Activated CD8-positive, alpha-beta memory T cell treated with anti-CD3 and anti-CD28 coated beads for 1 hour (primary cell): ENCODE measurements at places on chromosomes 4 and X.

DNA sequence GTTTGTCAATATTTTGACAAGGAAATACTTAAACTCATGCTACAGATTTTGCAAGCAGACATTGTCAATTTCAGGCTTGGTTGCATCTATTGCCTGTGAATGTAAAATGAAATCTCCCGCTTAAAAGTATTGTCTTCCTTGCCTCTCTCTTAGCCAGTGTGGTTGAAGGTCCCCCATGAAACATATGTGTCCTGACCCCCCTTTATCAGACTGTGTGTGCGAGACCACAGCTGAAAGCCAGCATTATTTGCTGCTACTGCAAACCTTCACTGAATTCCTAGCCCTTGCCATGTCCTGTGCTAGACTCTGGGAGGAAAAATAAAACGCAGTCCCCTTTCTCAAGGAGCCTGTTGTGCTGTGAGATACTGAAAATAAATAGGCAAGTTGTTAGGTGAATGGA lies 16.6 kb upstream of the CLNK start:
- DNase-seq, result no peak

- DNase-seq, result no peak
Observed at GRCh38 chrX:10902001-10902400, 209.1 kb upstream of the HCCS start.

DNA sequence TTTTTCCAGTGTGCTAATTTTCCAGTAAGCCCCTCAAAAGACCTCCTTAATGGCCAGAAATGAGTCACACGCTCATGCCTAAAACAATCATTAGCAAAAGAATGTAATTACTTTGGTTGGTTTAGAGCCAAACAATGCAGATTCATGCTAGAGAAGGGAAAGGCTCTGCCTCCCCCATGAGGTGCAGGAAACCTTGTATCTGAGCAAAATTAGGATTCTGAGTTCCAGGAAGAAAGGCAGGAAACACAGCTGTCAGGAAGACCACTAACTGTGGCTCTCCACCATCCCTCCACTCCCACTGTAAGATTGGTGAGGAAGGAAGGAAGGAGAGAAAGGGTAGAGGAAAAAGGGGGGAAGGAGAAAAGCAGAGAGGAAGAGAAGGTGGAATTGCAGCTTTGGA lies 104.9 kb upstream of the DHX15 start:
- no peak for DNase-seq

DNA sequence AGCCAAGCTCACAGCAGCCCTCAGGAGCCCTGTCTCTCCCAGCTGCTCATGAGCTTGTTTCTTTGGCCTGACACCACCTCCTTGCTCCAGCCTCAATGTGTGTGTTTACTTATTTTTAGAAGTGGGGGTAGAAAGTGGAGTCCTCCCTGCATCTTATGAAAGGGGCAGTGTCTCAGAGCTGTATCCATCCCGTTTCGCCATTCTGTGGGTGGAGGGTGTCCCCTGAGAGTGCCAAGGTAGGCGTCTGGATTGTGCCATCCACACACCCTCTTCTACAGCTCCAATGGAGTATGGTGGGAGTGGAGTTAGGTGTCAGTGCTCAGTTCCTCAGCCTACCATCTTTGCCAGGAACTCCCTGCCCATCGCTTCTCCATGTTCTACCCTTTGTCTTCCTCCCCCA lies 8.3 kb downstream of the SPON2 start:
- DNase-seq, result no peak

GRCh38 chrX:131826572-131826971 lies 196.5 kb upstream of the STK26 start:
- DNase-seq, result no peak

DNA sequence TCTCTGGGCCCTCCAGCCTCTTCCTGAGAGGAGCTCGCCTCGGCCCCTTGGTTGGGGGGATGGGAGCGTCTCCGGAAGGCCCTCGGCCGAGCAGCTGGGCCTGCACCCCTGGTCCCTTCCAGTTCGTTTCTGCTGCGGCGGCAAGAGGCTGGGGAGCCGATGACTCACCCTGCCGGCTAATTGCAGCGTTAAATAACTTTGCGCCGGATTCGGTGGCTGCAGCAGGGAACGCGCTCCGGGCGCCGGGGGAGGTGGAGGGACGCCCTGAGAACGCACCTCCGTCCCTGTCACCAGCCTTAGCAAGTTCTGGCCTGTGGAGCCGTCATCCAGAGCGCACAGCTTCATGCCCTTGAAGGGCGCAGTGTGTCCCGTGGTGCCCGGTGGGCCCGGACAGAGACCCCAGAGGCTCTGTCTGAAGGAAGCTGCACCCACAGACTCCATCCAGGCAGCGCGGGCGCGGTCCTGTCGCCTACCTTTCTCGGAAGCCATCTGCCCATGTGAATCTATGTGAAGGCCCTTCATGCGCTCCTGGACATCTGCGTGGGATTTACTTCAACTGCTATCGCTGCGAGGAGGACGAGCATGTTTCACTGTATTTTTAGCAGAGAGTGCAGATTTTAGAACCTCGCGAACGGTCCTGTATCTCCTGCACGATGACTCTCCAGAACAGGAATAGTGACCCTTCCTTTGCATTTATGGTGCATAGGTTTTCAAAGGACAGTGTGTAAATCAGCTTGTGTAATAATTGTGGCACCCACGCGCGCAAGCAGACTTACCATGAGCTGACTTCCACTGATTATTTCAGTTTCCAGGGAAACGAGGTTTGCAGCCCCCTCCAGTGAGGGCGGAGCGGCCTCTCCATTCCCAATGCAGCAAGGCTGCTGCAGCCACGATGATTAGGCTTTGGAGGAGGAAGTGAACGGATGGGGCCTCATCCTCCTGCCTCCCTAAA lies 1.7 kb upstream of the TMEM271 start:
- no peak for DNase-seq

- no peak for DNase-seq
Observed at GRCh38 chr4:124282301-124282898, 430.1 kb downstream of the ANKRD50 start.

- DNase-seq, result no peak
Observed at GRCh38 chr4:36123906-36124305, 120.4 kb downstream of the ARAP2 start.

GRCh38 chrX:276581-277201 lies 4.5 kb upstream of the PLCXD1 start:
- DNase-seq, result no peak

DNA sequence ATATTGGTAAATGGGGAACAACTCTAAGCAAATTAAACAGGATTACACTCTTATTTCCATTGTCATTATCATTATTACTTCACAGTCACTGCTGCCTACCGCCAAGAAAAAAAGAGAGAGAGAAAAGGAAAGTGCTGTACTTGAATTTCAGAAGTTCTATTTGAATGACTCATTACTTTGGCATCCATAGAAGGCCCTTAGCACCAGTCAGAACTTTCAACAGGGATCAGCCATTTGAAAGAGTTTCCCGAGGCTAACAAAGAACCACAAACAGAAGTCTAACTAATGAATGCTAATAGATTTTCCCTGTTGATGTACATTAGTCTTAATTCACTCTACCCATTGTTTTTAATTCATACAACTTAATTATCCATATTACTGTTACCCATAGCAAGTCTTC lies 116.3 kb downstream of the SHROOM4 start:
- no peak for DNase-seq

- DNase-seq, result no peak
Observed at GRCh38 chrX:72102760-72103159, 29.0 kb downstream of the RTL5 start.

- DNase-seq, result no peak
Observed at GRCh38 chr4:151624626-151625565, 135.9 kb downstream of the GATB start.

DNA sequence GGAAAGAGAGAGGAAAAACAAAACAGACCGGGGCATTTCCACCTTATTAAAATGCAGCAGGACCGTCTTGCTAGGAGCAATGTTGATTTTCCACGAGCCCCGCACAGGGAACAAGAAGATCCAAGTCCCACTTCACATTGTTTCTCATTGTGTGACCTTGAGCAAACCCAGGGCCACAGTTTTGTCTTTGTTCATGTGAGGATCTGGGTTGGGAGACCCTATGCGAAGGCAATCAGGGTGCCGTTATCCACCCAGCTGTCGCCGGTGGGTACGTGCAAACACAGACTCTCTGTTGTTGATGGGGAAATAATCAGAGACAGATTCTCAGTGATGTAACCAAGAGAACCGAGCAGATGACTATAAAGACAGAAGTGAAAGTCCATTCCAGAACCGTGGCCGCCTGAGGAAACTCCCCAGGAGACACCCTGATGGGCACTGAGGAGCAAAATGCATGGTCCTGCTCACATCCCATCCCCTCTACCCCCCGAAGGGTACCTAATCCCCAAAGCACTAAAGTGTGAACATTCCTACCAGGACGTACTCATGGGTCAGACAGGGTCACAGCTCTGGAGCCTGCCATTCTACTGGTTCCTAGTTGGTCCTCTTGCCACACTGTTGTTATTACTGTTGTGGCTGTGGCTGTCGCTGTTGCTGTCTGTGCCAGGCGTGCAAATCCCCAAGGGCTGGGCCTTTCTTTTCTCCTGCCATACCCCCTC lies 102.7 kb upstream of the RBPJ start:
- no peak for DNase-seq

DNA sequence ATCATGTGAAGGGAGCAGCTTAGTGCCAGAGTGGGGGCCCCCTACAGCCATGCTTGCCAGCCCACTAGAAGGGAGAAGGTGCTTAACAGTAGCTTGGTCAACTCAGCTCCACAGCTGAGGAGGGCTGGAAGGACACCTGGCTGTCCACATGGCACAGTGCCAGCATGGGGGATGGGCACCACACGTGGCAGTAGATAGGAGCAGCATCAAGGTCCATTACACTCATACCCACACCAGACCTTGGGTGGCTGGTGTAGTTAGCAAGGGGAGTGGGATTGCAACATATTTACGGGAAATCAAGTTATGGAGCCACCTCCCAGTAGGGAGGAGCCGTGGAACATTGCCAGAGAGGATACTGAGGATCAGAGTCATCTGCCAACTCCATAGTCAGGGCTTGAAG lies 37.9 kb upstream of the SLC4A4 start:
- no peak for DNase-seq

- DNase-seq, result no peak
Observed at GRCh38 chr4:114137984-114138383, 158.5 kb upstream of the ARSJ start.

- DNase-seq, result no peak
Observed at GRCh38 chrX:30275498-30275897, 28.6 kb downstream of the MAGEB1 start.

GRCh38 chr4:102533904-102534303 lies 32.7 kb downstream of the NFKB1 start:
- DNase-seq, result no peak

- no peak for DNase-seq
Observed at GRCh38 chr4:128107766-128108165, 46.7 kb downstream of the LARP1B start.
